ENCODE measurements at places on chromosomes 1 and 21. TPM values are rescaled to one million over a fixed set of nuclear protein-coding genes. Genes with fewer than 3 reads are reported as not detected.
A peak's percentile ranks its signal among the peaks of the same experiment; 100 is the strongest.

The CA14 gene
- total RNA-seq: not detected

The JAM2 gene
- total RNA-seq: 0.07 TPM

The TGFB2 gene
- 0.05 TPM for total RNA-seq

The STIL gene
- 14.2 TPM for total RNA-seq

The HHIPL2 gene
- 1.5 TPM for total RNA-seq

The SVBP gene
- 31.1 TPM for total RNA-seq

The HTR6 gene
- total RNA-seq: not detected

The CR1L gene
- not detected for total RNA-seq

The GJA8 gene
- total RNA-seq: not detected

The CD244 gene
- not detected for total RNA-seq

The PEF1 gene
- total RNA-seq: 42.5 TPM

The GSTM3 gene
- total RNA-seq: 47.2 TPM

The FAM131C gene
- total RNA-seq: 0.15 TPM

The SLAMF1 gene
- total RNA-seq: not detected

The CLDN17 gene
- total RNA-seq: not detected

The SLC30A2 gene
- total RNA-seq: not detected

DNA sequence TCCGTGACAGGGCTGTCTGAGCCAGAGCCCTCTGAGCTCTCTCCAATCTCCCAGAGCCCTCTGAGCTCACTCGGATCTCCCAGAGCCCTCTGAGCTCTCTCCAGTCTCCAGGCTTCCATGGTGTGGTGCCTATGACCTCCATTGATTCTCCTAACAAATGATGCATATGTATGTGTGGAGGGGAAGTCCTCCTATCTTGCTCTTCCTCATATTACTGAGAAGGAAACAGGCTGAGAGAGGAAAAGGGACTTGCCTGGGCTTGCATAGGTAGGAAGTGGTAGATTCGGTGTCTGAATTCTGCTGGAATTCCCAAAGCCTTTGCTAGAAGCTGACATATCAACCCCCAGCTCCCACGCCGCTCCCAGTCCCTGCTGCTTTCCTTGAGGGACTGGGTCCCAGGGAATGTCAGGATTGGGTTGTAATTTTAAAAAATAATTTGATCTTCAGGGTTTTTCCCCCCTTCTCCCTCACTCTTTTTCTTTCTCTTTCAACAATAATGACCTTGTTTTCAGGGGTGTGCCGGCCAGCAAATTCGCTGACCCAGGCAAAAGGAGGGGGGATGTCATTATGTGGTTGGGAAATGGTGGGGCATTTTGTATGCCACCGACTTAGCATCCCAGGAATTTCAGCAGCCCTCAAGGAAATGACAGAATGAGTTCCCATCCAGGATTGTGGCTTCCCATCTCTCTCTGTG lies 42.3 kb upstream of the RUNX3 start:
- no peak for DNase-seq

- no peak for DNase-seq
Observed at GRCh38 chr1:24878045-24878444, 52.0 kb downstream of the RUNX3 start.

DNA sequence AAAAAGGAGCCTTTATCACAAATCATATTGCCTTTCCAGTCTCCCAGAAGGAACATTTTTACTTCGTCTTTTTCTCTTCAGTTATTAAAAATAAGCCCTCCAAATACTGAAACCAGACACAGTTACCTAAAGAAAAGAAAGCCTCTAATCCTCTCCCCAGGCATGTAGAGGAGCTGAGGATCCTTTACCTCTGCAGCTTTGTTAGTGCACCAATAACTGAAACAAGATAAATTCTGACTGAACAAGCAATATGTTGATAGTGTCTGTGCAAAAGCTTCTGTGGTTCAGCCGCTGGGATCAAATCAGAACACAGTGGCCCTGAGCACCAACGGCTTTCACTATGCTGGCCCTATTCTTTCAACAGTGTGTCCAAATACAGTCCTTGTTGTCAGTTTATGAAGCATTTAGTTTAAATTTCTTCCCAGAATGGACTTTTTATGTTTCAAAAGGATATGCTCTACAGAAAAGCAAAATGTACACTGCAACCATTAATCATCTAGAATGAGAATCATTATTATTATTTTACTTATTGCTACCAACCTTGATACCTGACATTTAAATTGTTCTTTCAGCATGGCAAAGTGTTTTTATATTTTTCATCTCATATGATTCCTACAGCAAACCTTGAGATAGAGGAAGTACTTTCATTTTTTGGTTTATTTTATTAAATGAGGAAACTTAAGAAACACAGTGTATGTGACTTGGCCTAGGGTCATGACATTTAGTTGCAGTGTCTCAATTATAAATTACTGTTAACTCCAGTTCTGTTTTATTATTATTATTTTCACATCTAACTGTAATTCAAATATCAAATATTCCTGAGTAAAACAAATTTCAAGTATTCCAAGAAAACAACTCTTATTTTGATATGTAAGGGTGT lies 217.9 kb downstream of the NEGR1 start:
- no peak for DNase-seq

GRCh38 chr1:171940368-171940767 lies 99.1 kb downstream of the DNM3 start:
- no peak for DNase-seq

DNA sequence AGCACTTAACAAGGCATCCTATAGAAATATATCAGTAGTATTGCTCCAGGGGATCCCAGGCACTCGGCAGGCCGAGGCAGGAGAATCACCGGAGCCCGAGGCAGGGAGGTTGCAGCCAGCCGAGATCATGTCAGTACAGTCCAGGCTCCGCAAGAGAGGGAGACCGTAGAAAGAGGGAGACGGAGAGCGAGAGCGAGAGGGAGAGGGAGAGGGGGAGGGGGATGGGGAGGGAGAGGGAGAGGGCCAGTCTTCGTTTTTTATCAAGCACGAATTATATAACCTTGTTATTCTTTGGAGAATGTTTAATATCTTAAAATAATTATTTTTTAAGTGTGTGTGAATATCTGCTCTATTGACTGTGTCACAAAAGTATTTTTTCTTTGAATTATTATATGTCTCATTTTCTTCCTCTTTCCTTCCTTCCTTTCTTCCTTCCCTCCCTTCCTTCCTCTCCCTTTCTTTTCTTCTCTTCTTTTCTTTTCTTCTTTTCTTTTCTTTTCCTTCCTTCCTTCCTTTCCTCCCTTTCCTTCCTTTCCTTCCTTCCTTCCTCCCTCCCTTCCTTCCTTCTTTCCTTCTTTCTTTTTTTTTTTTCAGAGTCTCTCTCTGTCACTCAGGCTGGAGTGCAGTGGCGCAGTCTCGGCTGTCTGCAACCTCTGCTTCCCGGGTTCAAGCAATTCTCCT lies 233.7 kb downstream of the SRGAP2C start:
- DNase-seq: no peak

- peak; percentile 75 for DNase-seq
Observed at GRCh38 chr21:44455524-44456213, 359 bp downstream of the LRRC3 start.

- peak; percentile 78 for DNase-seq
Observed at GRCh38 chr21:36499578-36500471, 19.9 kb upstream of the CLDN14 start.

DNA sequence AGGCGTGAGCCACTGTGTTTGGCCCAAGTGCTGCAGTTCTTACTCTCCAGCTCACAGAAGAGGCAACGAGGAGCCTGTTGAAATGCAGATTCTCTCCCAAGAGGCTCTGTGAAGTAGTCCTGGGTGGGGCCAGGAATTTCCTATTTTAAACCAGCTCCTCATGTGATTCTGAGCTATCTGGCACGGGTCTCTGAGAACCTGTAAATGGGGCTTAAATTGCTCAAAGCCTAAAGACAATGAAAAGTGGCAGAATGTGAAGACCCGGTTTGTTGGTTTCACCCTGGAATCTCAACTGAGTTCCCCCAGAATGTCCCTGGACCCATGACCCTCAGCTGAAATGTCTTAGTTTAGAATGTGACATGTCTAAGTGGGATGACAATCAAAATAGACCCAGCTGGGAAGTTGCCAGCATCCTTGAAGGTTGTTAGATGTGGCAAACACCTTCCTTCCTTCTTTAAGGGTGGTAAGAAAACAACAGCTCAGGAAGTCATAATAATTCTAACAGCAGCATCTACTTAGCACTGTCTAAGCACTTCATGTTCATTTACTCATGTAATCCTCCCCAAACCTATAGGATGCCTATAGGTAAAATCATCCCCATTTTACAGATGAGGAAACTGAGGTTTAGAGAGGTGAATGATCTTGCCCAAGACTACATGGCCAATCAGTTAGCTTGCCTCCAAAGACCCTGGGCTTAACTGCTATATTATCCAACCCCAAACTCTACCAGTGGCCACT lies 20.9 kb upstream of the ATP5PO start:
- no peak for DNase-seq

- DNase-seq: no peak
Observed at GRCh38 chr1:44568128-44568900, 106.0 kb downstream of the TMEM53 start.

- DNase-seq: peak; percentile 78
Observed at GRCh38 chr1:161721738-161722343, 497 bp downstream of the FCRLB start.

DNA sequence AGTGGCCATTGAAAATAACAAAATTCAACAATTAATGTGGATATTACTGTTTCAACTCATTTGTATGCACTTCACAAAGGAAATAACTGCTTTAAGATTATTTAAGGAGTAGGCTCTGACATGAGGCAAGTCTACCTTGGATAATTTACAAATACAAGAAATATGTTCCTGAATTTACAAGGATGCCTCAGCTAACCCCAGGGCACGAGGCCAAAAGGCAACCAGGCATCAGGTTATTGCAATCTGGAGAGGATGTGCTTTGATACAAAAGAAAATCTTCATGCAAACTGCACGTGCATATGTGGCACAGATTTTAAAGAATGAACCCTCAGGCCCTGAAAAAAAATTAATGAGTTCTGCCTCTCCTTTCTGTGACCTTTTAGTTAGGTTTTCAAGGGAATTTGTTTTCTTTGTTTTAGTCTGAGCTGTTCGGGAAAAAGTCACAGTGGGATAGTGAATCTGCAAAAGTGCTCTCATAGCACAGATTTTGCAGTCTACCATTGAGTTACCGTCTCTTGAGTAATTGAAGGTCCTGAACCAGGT lies 1304.2 kb upstream of the ADGRL4 start:
- no peak for DNase-seq

GRCh38 chr1:177631770-177632169 lies 338.1 kb downstream of the SEC16B start:
- DNase-seq: no peak

DNA sequence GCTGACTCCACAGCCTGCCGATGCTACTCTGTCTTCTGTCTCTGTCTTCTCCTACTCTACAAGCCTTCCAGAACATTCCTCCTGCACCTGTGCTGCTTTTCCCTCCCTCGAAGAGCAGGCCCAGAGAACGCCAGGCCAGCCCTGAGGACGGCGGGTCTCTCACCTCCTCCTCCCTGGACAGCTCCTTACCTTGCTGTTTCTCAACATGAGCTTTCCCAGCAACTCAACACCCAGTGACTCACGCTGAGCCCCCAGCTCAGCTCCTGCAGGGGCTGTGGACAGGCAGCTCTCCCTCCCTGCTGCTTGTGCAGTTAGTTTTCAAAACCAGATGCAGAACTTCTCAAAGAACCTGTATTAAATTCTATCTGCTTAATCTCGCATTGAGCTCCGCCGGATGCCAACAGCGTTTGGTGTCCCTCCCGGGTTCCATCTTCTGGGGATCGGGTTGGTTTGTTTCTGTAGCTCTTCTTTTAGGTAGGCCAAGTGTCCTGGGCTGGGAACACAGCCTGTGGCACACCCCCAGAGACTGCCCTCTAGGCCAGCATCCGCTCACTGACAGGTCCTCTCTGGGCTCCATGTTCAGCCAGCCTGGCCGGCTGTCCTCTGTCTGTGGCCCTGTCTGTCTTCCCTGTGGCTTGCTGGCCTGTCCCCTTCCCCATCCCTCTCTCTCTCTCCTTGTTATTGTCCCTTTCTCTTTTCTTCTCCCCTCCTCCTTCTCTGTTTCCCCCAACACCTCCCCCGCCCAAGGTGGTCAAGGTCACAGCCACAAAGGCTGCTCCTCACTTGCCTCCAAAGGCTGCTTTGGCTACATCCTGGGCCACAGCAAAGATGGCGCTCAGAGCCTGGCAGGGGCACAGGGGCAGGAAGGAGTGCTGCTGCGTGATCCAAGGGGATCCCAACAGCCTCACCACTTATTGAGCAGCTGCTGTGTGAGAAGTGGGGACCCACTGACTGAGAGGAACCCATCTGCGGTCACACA lies 391.0 kb downstream of the MATN1 start:
- no peak for DNase-seq

- DNase-seq: no peak
Observed at GRCh38 chr21:26116456-26117011, 54.0 kb downstream of the APP start.

- no peak for DNase-seq
Observed at GRCh38 chr1:108644984-108645383, 15.9 kb downstream of the HENMT1 start.

- peak; percentile 33 for DNase-seq
Observed at GRCh38 chr1:202214089-202214843, 20.7 kb downstream of the LGR6 start.

- no peak for DNase-seq
Observed at GRCh38 chr1:107251839-107252238, 111.0 kb downstream of the NTNG1 start.

GRCh38 chr1:112743174-112744008 lies 28.3 kb upstream of the PPM1J start:
- DNase-seq: no peak

DNA sequence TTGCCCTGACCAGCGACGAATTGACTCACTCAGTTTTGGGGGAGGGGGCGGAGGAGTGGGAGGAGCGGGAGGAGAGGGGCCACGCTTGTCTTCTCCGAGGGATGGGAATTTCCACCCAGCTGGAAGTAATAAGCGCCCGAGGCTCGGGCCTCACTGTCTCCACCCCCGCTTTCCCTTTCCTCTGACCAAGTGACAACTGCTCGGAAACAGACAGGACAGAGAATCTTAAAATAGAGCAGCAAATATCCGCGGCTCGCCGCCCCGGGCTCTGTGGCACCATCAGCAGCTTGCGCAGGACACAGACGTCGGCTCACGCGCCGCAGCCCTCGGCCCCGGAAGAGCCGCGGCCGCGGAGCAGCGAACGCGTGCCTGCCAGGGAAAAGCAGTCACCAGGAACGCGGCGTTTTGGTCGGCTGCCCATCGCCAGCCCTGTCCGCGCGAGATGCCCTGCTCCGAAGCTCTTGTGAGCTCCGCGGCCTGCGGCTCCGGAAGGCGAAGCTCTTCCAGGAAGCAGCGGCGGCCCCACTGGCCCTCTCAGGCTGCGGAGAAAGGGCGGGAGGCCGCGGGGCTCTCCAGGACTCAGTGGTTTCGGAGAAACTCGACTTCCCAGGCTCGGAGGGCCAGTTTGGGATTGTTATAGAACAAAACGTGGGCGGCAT lies 10.7 kb upstream of the RGS16 start:
- peak; percentile 90 for DNase-seq

GRCh38 chr1:53320646-53321045 lies 7.2 kb downstream of the LRP8 start:
- DNase-seq: no peak

DNA sequence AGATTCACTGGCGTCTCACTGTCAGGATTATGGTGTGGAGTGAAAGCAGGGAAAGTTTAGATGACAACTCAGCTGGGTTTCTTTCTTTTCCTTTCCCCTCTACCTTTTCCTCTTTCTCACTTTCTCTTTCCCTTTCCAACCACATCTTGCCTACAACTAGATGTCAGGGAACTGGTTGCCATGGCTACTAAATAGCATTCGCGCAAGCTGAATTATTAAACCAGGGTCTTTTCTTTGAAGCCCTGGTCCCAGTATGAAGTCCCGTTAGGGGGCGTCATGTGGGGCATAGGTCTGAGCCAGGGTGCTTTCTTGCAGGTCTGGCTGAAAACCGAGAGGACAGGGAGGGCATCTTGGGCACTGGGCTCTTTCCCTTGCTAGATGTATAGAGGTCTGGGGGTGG lies 168.4 kb upstream of the CACNA1E start:
- no peak for DNase-seq
